ENCODE measurements at places on chromosomes 6 and 20.

DNA sequence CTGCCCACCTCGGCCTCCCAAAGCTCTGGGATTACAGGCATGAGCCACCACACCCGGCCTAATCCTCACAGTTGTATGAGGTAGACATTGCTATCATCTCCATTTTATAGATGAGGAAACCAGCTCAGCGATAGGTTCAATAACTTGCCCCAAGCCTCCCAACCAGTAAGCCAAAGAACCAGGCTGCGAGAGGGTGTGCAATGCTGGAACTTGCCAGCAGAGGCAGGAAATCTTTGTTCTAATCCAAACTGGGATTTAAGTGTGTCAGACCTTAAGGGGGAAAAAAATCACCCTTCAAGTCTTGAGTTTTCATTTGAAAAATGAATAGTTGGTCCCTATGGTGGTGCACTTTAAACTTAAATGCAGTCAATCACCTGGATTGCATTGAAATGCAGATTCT, 20.1 kb upstream of the RNGTT start:
- peak; percentile 37 for DNase-seq

DNA sequence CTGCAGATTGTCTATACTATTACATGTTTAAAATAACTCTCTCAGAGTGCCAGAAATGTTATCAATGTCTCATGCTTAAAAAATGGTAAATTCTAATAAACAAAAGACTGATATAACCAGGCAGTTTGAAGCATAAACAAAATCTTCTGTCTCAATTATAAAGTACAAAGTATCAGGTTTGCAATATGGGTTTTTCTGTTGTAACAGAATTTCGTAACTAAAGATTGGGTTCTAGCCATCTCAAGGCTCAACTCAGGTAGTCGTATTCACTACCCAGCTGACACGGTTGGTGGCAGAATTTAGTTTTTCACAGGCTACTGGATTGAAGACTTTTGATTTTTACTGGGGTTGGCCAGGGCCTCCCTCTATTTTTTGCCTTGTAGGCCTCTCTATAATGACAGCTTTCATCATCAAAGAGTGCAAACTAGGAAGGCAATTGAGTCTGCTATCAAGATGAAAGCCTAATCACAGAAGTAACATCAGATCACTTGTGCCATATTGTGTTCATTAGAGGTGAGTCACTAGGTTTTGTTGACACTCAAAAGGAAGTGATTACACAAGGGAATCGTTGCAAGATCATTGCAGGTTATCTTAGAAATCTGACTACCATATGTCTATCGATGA, 3.6 kb downstream of the CYP39A1 start:
- DNase-seq, result no peak

- DNase-seq, result no peak
Observed at GRCh38 chr20:25283221-25283951, 35.5 kb downstream of the PYGB start.

GRCh38 chr6:163437466-163437865, 22.9 kb downstream of the QKI start:
- no peak for DNase-seq

DNA sequence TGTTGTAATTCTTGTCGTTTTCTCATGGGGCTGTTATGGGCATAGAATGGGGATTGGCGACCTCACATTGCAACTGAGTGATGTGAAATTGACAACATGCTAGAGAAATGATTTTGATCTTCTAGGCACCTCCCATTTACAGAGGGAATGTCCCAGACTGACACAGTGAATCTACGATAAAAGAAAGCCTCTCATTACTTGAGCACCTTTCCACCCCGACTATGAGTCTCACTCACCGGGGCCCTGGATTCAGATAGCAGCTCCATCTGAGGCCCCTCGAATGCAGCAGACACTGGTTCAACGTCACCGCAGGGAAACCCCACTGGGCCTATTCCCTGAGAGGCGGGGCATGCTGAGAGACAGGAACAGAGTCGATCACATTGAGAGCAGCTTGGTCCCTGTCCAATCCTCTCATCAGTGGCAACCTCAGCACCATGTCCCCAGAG, 49.1 kb downstream of the NFATC2 start:
- no peak for DNase-seq

- no peak for DNase-seq
Observed at GRCh38 chr6:53513519-53513966, 31.4 kb downstream of the GCLC start.

DNA sequence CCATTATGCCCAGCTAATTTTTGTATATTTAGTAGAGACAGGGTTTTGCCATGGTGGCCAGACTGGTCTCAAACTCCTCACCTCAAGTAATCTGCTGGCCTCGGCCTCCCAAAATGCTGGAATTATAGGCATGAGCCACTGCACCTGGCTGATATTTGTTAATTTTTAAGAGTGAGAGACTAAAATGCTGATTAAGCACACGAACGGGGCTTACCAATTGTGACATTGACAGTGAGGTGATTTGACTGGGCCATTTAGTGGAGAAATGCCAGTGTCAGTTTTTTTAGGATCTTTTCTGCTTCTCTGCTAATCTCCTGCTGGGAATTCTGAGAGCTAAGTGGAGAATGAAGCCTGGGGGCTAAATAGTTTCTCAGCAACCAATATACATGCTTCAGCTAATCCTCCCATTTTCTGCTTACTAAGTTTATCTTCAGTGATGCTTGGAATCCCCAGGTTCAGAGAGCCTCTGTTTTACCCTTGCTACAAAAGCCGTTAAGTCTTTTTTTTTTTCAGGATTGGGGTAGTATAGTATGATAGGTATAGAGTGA, 9.8 kb upstream of the DEFB123 start:
- no peak for DNase-seq
